ENCODE measurements at places on chromosomes 16 and 17.

DNA sequence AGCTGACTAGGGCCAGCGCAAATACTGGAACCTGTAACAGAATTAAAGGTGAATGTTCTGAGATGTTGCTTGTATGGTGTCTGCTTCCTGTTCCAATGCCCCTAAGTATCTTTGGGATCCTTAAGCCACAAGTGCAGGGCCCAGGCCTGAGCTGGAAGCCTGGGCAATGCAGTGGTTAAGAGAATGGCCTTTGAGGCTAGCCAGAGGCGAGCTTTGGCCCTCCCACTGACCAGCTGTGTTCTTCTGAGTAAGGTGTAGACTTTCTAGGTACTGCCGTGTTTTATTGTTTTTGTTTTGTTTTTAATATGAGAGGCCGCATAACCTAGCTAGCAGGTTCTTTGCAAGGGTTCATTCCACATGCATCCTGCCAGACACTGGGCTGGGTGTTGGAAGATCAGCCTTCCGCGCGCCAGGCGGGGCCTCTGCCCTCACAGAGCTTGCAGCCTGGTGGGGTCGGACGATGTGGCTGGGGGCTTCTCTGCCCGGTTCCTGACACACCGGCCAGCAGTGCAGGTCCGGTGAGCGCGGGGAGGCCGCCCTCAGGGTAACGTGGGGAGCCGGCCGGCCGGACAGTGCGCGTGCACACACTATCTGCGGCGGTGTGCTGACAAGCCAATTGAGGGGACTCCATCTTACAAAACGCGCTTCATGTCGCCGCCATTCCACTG lies 551 bp upstream of the MLX start:
- DNase-seq: no peak

- no peak for DNase-seq
Measured at GRCh38 chr17:56690441-56691291, 97.2 kb downstream of the NOG start.

DNA sequence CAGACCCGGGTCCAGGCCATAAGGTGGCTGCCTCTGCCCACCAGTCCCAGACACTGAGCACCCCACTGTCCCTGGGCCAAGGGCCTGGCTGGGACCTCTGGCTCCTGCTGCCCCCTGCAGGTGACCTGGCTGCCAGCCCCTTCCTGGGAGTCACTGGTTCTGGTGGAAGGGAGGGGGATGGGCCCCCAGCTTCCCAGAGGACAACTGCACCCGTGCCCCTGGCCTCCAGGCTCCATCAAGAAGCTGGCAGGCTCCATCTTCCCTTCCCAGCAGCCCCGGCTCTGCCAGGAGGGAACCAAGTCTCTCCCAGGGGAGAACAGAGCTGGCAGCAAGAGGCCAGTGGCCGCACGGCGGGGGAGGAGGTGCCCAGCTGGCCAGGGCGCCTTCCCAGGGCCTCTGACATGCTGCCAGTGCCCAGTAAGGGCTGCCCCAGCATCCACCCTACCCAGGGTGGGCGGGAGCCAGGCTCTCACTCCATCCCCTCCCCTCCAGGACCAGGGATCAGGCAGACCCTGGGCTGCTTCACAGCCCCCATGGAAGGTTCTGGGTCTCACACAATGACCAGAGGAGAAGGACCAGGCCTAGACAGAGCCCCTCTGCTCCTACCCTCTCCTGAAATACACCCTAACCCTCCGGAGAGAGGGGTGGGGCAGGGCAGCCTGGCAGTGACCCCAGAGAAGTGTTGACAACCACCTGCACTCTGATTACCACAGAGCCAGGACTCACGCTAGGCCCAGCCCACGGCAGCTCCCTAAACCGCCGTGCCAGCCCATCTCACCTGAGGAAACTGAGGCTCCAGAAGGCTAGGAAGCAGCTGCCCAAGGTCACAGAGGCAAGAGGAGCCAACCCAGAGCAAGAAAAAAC lies 3.6 kb downstream of the CLUH start:
- DNase-seq: no peak

GRCh38 chr17:48825446-48826381 lies 5.1 kb upstream of the CALCOCO2 start:
- DNase-seq: no peak

- DNase-seq: no peak
Measured at GRCh38 chr17:61053469-61053868, 346.2 kb upstream of the TBX2 start.

- DNase-seq: no peak
Measured at GRCh38 chr17:19460700-19461099, 49.7 kb downstream of the RNF112 start.

DNA sequence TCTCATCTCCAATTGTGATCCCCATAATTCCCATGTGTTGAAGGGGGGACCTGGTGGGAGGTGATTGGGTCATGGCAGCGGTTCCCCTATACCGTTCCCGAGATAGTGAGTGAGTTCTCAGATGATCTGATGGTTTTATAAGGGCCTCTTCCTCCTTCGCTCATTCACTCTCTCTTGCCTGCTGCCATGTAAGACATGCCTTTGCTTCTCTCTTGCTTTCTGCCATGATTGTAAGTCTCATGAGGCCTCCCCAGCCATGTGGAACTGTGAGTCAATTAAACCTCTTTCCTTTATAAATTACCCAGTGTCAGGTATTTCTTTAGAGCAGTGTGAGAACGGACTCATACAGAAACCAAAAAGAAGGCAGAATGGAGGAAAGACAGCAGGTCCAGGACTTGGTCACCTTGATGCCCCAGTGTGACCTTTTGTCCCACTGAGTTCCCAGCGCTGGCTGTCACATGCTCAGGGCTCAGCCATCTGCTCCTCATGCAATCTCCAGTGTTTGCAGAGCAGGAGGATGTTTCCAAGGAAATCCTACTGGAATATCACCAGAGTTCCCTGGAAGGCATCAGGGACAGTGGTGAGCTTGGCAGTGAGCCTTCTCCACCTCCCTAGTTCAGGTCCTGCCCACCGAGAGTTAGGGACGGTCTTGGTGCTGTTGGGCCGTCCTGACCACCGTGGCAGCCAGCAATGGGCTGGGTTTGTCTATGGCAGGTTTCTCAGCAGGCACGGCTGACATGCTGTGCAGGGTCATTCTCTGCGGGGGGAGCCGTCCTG lies 96.7 kb downstream of the SEC14L1 start:
- no peak for DNase-seq

DNA sequence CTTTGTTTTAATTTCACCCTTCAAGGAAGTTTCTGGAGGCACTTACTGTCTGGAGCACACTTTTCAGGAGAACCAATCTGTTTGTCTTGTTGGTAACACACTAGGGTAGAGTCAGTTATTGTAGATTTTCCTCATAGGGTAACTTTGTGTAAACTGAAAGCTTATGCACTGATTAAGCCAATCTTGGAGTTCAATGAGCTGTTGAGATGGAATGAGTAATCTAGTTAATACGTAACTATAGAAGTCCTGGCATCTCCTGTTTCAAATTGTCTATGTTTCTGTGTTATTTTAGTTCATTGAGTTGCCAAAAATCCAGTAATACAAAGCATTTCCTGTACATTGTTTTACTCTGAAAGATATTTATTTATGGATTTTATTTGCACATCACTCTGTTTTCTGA lies 111.6 kb upstream of the HAS3 start:
- DNase-seq: no peak

All from hematopoietic multipotent progenitor cell (in vitro differentiated cells).